ENCODE measurements at places on chromosomes 11 and 22.

DNA sequence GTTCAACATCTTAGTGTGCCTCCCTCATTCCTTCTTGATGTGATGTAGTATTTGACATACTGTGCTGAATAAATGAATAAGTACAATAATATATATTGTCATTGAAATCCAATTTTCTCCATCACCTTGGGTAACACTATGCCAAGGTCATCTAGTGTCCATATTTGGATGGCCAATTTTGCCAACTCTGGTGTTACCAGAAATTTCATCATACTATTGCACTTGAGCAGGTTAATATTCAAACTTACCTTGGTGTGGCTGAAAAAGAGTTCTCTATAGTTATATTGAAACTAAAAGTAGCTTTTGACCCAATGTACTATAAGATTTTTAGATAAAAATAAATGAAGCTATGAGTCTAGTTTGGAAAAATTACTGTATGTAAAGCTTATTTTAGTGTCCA lies 98.2 kb upstream of the SLC6A5 start:
- no peak for DNase-seq

- no peak for DNase-seq
Observed at GRCh38 chr11:69888483-69889181, 69.4 kb upstream of the FGF3 start.

- no peak for DNase-seq
Observed at GRCh38 chr22:29004647-29005371, 56.8 kb downstream of the C22orf31 start.

GRCh38 chr22:20437613-20438426 lies at the start of gene SCARF2:
Gene SCARF2, minus strand, starts transcription at chr22:20437825. Its CDS starts 71 bp downstream, at chr22:20437754.
- DNase-seq, result no peak

DNA sequence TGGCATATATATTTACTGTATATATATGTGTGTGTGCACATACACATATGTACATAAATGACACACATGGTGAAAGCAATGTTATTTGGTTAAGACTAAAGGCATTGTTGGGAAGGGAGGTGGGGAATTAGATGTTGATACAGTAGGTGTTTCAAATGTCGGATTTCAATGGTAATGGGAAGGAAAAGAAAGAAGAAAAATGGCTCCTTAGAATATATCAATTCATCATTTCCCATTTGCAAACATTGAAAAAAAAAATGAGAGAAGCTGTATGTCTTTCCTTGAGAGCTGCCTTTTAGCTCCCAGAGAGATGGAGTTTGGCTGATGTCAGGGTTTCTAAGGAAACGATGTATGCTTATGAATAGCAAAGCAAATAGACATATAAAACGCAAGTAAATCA lies 33.4 kb upstream of the ATXN10 start:
- no peak for DNase-seq

DNA sequence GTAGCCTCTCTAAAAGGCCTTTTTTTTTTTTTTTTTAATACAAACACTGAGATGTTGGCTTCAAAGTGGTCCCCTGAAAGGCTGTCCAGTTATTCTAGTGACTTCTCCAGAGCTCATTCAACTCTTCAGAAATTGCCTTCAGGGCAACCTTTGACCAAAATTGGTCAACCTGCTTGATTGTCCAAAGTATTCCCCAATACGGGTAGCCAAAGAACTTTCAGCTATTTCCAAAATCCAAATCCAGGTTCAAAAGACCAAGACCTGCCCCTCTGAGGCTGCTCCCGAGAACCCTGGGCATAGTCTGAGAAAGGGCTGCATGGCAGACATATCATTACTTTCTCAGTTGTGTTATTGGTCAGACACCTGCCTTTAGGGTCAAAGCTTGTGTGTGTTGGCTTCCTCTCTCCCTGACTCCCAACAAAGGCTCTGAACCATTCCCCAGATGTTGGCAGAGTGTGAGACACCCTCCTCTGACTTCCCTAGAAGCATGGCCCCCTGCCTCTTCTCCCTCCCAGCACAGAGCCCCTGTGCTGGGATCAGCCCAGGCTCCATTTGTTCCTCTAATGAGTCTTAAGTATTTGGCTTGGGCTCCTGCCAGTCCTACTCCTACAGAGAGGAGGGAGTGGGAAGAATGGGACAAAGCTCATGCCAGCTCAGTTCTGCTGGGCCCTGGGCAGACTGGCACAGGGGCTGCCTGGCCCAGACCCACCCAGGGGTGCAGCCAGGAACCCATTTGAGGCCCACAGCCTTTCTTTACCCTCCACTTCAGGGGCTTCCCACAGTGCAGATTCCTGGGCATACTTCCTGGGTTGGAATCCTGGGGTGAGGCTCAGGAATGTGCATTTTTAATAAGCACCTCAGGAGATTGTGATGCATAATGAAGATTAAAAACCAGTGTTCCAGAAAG lies 30.3 kb downstream of the TNKS1BP1 start:
- DNase-seq, result no peak

- no peak for DNase-seq
Observed at GRCh38 chr22:41480397-41480735, 11.4 kb downstream of the ACO2 start.

Data from SIG-M5 (cell line).